ENCODE measurements at places on chromosomes 11 and 22.

GRCh38 chr11:76217653-76218160 lies 11.4 kb upstream of the WNT11 start:
- no peak for DNase-seq

- no peak for DNase-seq
These were observed 1.1 kb downstream of the PRDX5 start for GRCh38 chr11:64318766-64319761.

GRCh38 chr11:127567237-127567932 lies 566.8 kb upstream of the KIRREL3 start:
- no peak for DNase-seq

- no peak for DNase-seq
These were observed 38.0 kb downstream of the ADAMTS15 start for GRCh38 chr11:130486391-130486836.

DNA sequence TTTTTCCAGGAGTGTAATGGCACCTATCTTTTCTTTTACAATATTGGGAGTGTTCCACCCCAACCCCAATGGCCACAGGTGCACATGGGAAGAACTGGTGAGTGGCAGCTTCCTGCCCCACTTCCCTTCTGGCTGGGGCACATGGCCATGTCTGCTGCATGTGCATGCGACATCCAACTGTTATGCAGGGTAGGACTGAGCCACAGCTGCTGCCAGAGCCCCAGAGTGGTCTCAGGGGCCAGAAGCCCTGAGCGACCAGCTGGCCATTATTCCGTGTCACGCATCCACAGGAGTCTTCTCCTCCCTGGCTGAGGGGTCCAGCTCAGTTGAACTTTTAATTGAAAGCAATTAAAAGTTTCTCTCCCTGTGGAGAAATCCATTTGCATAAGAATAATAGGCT lies 8.7 kb upstream of the GLYAT start:
- no peak for DNase-seq

- DNase-seq = no peak
These were observed 25.3 kb upstream of the SESN3 start for GRCh38 chr11:95256321-95256779.

GRCh38 chr11:2889362-2890273 lies 4.0 kb upstream of the CDKN1C start:
- no peak for DNase-seq

GRCh38 chr11:66766681-66767080 lies 37.7 kb upstream of the SPTBN2 start:
- peak; percentile 7 for DNase-seq

- no peak for DNase-seq
These were observed 32.3 kb downstream of the ELF5 start for GRCh38 chr11:34481307-34481706.

DNA sequence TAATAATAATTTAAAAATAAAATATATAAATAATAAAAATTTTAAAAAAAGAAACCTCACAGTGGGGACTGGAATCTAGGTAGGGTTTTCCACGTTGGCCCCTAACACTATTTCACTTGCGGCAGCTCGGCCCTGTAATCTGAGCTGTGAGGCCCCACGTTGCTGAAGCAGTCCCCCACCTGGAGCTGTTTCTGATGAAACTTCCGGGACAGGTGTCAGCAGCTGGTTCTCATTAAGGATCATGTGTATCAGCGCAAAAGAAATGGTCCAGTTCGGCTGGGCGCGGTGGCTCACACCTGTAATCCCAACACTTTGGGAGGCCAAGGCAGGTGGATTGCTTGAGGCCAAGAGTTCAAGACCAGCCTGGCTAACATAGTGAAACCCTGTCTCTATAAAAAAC lies 17.3 kb downstream of the RHOD start:
- no peak for DNase-seq

DNA sequence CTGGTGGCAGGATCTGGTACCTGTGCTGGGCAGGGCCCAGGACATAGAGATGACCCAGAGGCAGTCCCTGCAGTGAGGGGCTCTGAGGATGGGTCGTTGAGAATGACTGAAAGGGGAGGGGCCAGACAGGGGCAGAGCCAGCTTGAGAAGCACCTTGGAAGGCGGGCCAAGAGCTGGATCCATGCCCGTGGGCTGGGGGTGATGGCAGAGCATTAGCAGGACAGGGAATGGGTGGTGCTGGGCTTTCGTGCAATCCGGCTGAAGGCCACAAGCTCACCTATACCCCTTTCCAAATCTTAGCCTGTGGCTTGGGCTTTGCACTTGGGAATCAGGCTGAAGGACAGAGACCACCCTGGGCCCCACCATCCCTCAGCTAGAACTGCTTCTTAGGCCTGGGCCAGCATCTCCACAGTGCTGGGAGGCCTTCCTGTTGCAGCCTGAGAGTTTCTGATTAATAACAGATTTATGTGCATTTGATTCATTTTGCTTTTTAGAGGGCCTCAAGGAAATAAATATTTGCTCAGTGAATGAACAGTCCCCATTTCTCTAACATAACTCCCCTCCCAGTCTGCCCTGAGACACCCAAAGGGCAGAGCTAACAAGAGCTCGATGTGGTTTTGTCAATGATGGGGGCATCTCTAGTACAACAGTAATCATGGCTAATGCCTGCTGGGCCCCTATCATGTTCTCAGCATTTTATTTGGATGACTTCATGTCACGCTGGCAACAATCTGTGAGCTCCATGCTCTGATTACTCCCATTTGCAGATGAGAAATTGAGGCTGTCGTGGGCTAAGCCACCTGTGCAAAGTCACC lies 39.3 kb downstream of the RIBC2 start:
- peak; percentile 57 for DNase-seq

- DNase-seq = no peak
These were observed 6.9 kb downstream of the NAALADL1 start for GRCh38 chr11:65051398-65051858.

Data from GM03348 (cell line).